ENCODE measurements at places on chromosomes 5 and 9.

DNA sequence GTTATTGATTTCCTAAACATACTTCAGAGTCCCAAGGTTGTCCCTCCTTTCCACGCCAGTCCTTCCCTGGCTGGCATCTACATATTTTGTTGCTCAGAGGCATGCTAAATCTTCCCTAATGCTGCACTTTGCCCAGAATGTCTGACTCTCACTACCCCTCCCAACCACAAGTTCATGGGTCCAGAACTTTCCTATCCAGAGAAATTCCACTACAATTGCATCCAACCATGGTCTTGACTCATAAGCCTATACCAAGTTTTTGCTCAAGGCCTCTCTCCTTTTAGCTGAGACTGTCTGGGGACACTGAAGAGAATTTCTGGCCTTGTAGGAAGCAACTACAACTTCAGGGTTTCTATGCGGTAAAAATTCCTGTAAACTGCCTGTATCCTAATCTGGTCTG, 206.3 kb downstream of the BNC2 start:
- DNase-seq: no peak

- no peak for DNase-seq
Measured at GRCh38 chr5:128572051-128572929, 34.2 kb upstream of the FBN2 start.

DNA sequence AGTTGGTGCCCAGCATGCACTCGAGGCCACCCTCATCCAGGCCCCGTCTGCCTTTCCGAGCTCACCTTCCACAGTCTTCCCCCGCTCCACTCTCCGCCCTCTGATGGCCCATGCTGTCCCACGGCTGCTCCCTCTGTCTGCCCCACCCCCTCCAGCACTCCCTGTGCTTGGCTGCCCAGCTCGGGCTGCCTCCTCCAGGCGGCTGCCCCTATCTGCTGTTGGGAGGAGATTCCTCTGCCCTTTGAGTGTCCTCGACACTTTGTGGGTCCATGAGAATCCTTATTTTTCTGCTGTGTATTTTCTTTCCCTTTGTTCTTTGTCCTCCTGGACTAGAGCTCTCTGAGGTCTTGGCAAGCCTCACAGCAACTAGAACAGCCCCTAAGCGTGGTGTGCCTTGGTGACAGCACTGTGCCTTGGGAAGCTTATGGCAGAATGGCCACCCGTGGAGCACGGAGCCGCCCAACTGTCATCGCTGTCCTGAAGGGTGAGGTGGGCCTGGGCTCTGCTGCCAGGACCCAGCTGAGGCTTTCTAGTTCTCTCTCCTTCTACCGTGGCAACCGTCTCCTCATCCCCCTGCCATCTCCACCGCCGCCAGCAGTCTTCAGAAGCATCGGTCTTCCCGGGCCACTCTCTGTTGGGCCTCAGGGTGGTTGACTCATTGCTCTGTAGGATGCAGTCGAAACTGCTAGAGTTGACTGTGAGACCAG, 5.2 kb downstream of the NTMT1 start:
- DNase-seq: no peak

GRCh38 chr9:99004717-99005460, 61.2 kb downstream of the COL15A1 start:
- DNase-seq: no peak

GRCh38 chr5:114361724-114362196, at the start of gene KCNN2:
TSS of gene KCNN2 (plus strand) at chr5:114362070. CDS start at chr5:114362140, 70 bp downstream.
- peak; percentile 44 for DNase-seq

- no peak for DNase-seq
Measured at GRCh38 chr5:14365831-14366430, 215.7 kb upstream of the OTULINL start.

GRCh38 chr5:178331491-178331996, 98.9 kb upstream of the PHYKPL start:
- no peak for DNase-seq

DNA sequence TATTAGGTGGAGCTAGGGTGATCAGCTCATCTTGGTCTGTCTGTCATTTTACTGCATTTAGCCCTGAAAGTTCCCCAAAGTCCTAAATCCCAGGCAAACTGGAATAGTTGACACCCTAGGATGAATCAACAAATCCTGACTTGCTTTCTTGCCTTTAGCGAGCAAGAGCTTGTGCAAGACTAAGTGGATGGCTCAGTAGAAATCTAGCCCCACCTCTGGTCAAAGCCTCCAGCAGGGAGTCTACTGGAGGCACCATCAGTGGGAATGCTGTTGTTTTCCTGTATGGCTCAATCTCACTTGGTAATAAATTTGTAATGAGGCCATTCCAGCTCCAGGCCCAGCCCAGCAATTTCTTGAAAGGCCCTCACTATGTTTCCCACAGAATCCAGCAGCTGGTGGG, 43.7 kb upstream of the TRPC7 start:
- no peak for DNase-seq

DNA sequence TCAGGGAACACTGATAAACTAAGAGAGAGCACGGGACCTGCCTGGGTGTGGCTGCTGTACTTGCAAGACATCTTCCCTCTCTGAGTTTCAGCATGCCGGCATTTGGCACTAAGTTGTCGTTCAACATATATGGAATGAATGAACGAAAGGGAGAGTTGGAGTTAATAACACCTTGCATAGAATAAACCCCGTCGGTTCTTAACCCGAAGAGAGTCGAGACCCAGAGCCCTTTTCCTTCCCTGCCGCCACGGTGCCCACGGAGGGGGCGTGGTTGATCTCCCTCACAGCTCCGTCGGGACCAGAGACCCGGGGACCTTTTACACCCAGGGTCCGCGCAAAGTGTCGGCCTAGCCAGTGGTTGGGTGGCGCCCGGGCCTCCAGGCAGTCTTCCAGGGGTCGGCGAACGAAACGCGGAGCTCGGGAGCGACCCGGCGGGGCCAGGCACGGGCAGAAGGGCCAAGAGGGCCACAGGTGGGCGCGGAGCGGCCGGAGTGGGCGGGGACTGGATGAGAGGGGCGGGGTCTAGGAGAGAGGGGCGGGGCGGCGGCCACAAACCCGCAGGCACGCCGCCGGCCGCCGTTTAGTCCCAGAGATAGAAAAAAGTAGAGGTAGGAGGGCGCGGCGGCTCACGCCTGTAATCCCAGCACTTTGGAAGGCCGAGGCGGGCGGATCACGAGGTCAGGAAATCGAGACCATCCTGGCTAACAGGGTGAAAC, 735 bp upstream of the RPL26L1 start:
- DNase-seq: peak; percentile 39

DNA sequence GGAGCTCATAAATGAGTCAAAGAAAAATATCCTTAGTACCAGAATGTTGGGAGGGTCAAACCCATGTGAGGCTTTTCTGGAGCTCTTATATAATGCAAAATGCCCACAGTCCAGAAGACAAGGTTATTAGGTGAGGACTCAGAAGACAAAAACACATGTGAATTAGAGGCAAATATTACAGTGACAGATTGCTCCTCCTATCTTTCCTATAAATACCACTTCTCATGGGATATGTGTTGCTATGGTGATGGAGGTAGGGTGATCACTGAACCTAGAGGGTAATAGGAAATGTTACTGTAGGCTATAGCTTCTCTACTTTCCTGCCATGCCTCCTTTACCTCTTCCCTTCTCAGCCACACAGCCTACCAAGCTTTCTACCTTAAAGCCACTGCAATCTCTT, 264.6 kb downstream of the SEC61B start:
- DNase-seq: no peak

DNA sequence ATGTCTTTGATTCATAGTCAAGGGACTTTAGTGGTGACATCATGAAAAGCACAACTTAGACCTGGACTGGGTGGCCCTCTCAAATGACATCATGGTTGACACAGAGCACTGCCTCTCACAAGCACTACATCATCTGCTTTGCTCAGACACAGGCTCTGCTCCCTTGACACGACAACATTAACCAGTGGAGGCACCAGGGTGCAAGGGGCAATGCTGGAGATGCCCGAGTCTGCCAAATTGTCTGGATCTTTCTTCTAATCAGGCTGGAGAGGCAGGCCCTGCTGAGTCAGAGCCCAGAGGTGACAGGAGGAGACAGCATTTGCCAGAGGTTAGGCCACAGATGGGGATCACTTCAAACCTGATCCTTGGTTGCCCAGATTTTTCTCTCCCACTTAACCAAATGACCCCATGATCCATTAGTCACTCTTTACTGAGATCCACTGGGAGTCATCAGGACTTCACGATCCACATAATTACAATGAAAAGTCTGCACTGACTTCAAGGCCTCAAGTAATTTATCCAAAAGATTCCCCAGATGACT, 174.4 kb downstream of the SLIT3 start:
- no peak for DNase-seq

DNA sequence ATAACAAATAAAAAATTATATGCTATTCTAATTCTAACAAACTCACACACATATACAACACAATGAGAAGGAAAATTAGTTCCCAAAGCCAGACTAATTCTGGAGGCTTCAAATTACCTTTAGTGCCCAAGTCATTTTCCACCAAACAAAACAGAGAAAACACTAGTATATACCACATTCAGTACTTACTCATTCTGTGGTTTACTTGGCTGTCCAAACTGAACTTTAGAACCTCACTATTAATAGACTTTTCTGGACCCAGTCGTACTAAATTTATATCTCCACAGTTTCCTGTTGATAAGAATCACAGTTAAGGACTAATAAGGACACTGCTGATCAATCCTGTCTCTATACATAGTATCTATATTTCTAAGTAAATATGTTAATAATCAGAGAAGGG, 66.4 kb downstream of the SETX start:
- no peak for DNase-seq

- DNase-seq: peak; percentile 1
Measured at GRCh38 chr9:133238272-133238850, 29.3 kb upstream of the OBP2B start.

DNA sequence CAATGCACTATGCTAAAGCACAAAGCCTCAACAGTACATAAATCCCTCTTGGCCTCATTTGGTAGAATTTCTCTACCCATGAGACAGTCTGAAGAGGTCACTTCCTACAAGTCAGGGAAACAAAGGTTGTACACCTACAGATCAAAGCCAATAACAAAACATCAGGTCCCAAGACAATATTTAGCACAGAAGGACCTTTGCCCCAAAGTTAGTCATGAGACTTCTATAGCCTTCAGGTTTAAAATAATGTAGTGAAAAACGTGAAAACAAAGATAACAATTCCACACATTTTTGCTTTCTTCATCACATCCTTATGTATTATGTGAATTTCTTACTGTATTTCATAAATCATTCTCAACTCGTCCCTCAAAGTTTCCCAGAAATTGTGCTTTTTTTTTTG, 15.8 kb downstream of the AFF4 start:
- no peak for DNase-seq

GRCh38 chr5:116038817-116039216, 6.5 kb downstream of the ARL14EPL start:
- DNase-seq: no peak

DNA sequence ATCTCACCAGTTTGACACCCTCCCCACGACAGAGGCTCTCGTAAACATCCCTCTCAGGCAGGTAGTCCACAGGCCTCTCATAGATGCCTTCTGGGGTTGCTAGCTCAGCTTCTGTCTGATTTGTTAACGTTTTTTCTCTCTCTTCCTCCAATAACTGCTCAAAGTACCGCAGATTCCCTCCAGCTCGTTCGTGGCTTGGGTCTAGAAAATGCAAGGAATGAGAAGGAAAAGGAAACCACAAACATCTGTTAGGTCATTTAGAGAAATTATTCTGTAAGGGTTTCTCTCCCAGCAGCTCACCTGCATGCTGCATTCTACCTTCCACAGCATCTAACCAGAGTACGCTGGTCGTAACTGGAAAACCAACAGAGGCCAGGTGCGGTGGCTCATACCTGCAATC, 18.5 kb downstream of the P4HA2 start:
- no peak for DNase-seq

DNA sequence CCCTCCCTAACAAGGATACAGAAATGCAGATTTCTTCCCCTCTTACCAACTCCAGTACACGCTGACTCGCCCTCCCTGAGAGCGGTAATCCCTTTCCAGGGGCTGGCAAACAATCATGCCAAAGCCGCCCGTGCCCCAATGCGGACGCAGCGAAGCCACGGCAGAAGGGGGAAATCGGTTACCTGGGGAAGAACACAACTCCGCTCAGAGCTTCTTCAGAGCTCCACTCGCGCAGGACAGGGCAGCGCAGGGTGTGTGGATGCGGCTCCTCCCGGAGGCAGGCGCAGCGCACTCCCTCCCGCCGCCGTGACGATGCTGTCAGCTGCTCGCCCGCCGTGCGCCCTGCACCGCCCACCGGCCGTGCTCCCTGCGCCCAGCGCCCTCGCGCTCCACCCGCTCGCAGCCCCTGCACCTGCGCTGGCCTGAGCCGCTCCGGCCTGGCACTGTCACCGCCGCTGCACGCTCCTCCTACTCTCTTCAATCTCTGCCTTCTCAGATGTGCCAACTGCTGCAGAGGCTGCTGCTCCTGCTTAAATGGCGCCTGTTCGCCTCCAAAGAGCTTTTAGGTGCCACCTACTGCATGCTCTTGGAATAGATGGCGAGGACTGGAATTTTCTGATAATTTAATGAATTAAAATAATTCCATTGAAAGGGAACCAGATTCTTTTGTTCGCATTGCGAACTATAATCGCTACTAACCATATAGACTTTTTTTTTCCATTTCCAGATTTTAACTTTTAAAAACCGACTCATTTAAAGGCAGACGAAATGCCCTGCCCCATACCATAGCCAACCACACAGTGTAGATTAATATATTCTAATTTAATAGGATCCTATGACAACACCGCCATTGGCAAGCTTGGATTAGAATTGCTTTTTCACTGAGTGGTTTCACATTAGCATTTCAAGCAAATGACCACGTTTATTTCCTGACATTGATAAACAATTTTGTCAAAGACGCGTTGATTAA, at the start of gene DIRAS2:
Gene DIRAS2 (minus strand): TSS at position 255 of the 970 bp plus-strand sequence. CDS start 28,997 bp downstream, outside the sequence.
- peak; percentile 82 for DNase-seq

DNA sequence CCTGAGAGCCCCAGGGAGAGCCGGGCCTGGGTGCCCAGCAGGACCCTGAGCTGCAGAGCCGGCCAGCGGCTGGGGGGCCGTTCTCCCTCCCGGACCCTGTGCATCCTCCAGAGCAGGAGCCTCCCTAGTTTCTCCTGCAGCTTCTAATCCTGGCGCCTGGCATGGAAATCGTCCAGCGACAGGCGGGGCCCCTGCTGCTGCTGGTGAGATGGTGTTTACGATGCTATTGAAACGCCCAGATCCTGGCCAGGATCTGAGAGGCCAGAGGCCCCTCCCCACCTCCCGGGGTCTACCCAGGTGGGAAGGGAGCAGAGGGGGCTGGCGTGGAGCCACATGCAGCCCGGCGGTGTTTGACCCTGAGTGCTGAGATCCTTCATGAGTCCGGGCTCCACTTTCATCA, 38.2 kb upstream of the CEP72 start:
- peak; percentile 13 for DNase-seq

- DNase-seq: no peak
Measured at GRCh38 chr9:109269081-109269480, 51.8 kb downstream of the EPB41L4B start.

DNA sequence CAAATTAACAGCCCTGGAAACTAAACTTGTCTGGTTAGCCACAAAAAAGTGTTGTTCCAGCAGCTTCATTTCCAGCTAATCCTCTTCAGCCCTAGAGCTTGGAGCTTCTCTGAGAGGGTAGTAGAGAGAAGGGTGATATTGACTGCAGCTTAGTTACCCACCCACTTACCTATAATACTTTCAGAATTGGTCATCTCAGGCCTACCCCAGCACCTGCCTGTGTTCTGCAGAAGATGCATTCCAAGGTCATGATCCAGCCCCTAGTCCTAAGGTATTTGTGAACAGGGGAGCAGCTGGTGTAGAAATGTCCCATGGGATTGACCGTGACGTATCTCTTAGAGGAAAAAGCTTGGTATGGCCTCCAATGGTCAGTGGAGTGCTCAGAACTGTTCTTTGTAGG, 289.0 kb downstream of the NR3C1 start:
- DNase-seq: no peak

- DNase-seq: no peak
Measured at GRCh38 chr9:1709347-1709746, 305.8 kb upstream of the SMARCA2 start.

All from NCI-H2227 treated with DMSO at 0.1 percent for 48 hours (cell line).